HCEC 1CT (cell line): ENCODE measurements at places on chromosomes 16 and 17.
A peak's percentile ranks its signal among the peaks of the same experiment; 100 is the strongest.

DNA sequence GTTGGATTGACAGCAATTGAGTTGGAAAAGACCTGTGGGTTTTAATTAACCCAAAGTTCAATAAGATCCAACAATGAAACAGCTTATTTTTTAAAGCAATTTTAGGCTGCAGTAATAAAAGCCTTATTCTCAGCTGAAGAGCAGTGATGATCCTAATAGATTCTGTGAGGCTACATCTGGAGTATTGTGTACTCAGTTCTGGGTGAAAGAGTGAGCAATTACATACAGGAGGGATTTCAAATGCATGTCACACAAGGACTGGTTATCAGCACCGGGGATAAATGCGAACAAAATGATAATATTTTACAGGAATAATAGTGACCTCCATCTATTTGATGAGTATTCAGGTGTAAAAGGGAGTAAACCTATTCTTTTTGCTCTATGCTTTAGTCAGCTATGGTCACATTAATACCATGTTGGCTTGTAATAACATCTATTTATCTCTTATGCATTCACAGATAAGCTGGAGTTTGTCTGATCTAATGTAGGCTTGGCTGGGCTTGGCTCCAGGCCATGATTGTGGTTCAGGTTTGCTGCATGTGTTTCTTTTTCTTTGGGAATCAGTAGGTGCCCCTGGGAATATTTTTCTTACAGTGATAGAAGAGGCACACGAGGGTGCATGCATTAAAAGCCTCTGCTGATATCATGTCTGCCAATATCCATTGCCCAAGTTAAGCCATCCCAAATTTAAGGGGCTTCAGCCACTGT, 22.2 kb upstream of the TOX3 start:
- no peak for DNase-seq

GRCh38 chr17:78696016-78696982, 85.8 kb downstream of the CYTH1 start:
- no peak for DNase-seq

GRCh38 chr17:77565166-77565565, 393.3 kb upstream of the TNRC6C start:
- no peak for DNase-seq

GRCh38 chr16:54066451-54067105, 220.0 kb downstream of the IRX3 start:
- DNase-seq: no peak

GRCh38 chr16:57755726-57756423, 20.3 kb downstream of the KATNB1 start:
- DNase-seq: no peak

DNA sequence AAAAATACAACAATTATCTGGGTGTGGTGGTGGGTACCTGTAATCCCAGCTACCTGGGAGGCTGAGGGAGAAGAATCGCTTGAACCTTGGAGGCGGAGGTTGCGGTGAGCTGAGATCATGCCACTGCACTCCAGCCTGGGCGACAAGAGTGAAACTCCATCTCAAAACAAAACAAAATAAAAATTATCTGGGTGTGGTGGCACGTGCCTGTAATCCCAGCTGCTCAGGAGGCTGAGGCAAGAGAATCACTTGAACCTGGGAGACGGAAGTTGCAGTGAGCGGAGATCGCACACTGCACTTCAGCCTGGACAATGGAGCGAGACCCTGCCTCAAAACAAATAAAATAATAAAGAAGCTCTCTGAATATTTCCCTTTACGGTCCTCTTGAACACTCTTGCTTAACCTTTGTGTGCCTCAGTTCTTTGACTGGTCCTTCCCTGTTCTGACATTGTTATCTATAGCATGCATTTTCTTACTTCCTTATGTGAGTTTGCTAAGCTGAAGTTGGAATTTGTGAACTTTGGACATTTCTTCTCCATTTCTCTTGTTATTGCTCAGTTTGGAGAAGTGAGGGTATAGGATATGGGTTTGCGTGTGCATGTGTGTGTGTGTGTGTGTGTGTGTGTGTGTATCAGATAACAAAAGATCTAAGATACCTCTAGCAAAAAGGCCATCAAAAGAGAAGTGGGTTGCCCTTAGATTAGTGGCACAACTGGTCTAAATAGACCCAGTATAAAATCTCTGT, 29.7 kb upstream of the WSB1 start:
- no peak for DNase-seq

DNA sequence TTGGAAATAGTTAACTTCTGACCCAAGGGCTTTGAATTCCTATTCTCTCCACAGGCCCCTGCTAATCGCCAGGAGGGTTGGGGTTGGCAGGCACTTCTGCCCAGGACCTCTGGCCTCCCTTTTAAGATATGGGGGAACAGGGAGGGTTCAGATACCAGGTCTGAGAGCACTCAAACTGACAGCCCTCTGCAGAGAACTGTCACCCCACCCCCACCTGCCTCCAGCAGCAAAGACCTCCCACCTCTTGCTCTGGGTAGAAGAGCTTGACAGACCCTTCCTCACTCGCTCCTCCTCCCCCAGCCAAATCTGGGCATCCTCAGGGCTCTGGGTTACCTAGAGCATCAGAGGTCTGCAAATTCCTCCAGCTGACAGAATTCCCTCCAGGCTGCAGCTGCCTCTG, 11.6 kb downstream of the CDH3 start:
- no peak for DNase-seq

DNA sequence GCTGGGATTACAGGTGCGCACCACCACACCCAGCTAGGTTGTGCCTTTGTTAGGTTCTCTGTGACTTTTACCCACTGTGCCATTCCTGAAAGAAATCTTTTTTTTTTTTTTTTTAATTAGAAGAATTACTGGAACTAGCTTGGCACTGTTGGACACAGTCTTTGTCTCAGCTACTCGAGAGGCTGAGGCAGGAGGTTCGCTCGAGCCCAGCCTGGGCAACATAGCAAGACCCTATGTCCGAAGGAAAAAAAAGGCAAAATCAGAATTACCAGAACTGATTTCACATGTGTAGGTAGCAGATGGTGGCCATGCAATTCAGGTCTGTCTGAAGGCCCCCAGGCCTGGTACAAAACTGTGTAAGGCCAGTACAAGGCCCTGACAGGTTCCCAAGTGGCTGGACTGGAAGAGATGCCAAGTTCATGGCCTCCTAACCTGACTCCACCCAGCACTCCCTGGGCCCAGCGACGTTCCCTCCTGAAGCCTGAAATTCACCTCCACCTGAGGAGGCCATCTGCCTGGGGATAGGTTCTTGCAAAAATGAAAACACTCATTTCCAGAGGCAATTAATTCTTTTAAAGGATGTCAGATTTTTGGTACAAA, 23.0 kb downstream of the CARHSP1 start:
- no peak for DNase-seq

DNA sequence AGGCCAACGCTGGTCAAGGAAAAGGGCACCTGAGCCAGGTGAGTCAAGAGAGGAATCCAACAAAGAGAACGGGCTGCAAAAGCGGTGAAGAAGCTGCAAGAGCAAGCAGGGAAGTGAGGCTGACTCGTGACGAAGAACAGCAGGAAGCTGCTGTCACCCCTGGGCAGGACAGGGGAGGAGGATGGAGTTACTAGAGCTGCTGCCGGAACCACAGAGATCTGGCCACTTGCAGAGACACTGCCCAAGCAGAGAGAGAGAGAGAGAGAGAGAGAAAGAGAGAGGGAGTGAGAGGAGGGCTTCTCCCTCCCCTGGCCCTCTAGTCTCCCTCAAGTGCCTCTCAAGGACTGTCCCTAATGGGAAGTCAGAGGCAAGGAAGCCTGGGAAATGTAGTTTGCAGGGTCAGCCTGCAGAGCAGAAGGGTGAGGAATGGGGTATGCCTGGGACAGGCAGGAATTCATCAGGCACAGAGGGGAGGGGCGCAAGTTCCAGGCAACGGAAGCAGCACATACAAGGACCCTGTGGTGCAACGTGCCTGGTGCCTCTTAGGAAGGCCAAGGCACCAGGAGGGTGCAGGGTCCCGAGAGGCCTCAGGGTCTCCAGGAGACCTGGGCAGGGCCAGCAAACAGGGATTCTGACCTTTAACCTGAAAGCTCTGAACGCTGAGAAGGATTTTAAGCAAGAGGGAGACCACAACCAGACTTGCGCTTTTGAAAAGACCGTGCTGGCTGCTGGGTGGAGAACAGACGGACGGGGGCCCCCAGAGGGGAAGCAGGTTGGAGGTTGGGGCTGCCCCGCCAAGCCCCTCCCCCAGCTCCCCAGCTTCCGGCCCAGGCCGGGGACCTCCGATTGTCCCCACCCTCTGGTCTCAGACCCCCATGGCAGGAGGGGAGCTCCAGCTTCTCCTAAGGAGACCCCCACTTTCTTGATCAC, 45.8 kb upstream of the CIBAR2 start:
- DNase-seq: no peak

GRCh38 chr17:76968707-76969597, 100.7 kb downstream of the MGAT5B start:
- DNase-seq: no peak

- DNase-seq: no peak
Observed at GRCh38 chr17:32863559-32863958, 13.4 kb downstream of the MYO1D start.

DNA sequence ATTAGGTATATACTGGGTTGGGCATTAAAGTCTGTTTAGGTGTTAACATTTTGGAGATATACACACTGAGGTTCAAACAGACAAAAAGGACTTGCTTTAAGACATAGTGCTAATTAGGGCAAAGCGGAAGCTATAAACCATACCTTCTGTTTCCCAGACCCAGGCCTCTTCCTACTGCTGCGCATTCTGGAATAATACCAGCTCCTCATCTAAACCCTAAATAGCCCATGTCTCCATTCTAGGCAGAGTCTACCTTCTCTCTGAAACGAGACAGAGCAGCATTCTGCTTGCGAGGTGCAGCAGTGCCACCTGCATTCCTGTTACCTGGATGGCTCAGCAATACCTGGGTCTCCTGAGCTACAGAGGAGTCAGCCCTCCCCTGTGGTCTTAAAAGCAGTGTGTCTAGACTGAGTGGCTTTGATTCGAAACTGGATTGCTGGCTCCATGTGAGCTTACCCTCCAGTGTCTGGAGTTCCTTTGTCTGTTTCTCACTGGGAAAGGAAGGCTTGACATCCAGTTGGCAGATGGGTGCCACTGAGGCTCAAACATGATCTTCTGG, 6.4 kb downstream of the YPEL2 start:
- DNase-seq: no peak

DNA sequence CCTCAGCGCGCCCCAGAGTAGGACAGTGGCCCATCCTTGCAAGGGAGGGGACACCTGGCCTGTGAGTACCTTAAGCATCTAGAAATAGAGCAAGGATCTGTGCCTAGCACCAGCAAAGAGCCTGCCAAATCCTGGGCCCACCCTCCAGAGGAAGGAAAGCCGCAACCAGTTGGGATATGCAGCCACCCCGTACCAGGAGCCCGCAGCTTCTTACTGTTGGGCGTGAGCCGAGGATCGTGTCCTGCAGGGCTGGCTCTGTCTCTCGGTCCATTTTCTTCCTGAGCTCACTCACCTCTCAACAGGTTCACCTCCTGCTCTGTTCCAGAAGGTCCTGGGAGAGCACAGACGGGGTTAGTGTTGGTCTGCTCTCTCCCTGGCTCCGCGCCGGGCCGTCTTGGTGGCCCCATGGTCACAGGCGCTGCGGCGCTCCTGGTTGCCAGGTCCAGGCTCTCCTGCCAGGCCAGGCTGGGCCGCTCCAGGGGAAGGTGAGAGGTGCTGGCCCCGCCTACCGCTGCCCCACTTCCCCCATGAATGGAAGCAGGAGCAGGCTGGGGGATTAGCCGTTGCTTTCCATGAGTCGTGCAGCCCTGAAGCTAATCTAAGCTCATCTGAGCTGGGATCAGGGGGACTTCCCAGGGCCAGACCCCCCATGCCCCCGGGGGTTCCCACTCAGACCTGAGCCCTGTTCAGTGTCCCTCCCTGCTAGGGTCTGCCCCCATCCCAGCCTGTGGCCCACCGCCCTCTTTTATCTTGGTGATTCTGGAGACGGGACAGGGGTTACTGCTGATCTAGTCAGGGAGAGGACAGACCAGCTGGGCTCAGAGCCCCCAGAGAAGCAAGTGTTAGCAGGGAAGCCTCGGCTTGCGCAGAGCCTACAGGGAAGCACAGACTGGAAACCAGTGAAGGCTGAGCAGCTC, 12.7 kb downstream of the ENDOV start:
- DNase-seq: no peak

GRCh38 chr17:53844491-53845107, 21.9 kb downstream of the KIF2B start:
- no peak for DNase-seq

- DNase-seq: peak; percentile 23
Observed at GRCh38 chr17:63001689-63002394, 35.8 kb downstream of the TANC2 start.

GRCh38 chr17:41069031-41069430, 3.4 kb upstream of the KRTAP2-4 start:
- no peak for DNase-seq

- DNase-seq: no peak
Observed at GRCh38 chr16:79897453-79898146, 297.1 kb upstream of the MAF start.

DNA sequence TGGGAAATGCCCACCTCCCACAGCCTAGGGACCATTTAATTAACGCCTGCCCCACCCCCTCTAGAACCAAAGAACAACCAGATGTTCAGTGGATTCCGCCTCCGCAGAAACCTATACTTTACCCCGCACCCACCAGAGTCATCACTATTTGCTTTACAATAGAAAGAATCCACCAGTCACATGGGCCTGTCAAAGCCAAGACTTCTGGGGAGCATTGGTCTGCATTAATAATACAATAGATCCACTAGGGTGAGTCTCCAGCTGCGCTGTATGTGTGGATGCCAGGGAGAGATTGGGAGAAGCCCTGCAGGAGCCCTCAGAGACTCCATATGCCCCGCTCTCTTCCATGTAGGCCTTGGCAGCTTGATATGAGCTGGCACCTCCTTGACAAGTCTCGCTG, 31.3 kb downstream of the CLEC19A start:
- DNase-seq: no peak

DNA sequence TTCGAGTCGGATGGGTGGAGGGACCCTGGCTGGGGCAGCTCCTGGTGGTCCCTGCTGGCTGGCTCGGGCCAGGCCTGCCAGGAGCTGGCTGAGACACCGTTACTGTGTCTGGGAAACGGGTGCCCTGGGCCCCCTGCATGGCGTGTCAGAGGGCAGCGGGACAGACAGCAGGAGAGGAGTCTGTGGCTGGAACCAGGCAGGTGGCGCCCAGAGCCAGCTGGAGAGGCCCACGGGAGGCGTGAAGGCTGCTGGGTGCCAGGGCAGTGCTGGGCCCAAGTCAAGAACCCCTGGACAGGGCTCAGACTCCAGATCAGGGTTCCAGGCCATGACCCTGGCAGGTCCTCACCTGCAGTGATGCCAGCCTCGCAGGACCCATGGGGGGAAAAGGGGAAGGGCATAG, 16.6 kb downstream of the SOX8 start:
- DNase-seq: no peak
